Stimulated activated CD8-positive, alpha-beta memory T cell treated with anti-CD3 and anti-CD28 coated beads, Interleukin-4, amount 100 ng/mL, for 1 hour (primary cell): ENCODE measurements at places on chromosomes 6 and 20.
A peak's percentile ranks its signal among the peaks of the same experiment; 100 is the strongest.

- DNase-seq, result peak; percentile 15
These were observed 100.8 kb downstream of the FAM217A start for GRCh38 chr6:3977875-3978711.

DNA sequence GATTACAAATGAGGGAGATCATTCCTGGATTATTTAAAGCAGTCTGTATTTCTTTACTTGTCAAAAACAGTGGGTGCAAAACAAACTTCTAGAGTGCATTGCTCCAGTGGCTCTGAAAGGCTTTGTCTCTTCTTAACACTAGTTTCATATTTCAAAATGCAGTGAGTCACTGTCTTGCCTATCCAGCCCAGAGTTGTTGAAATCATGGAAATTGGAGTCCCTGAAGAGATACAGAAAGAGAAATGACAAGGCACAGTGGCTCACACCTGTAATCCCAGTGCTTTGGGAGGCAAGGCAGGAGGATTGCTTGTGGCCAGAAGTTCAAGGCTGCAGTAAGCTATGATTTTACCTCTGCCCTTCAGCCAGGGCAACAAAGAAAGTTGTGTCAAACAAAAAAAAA, 11.3 kb downstream of the SLC2A12 start:
- no peak for DNase-seq

GRCh38 chr20:40476461-40476860, 212.6 kb downstream of the MAFB start:
- DNase-seq, result no peak

- peak; percentile 21 for DNase-seq
These were observed 1.3 kb downstream of the KPNA5 start for GRCh38 chr6:116682334-116682712.

GRCh38 chr20:46990017-46990595, 95.5 kb downstream of the EYA2 start:
- no peak for DNase-seq

DNA sequence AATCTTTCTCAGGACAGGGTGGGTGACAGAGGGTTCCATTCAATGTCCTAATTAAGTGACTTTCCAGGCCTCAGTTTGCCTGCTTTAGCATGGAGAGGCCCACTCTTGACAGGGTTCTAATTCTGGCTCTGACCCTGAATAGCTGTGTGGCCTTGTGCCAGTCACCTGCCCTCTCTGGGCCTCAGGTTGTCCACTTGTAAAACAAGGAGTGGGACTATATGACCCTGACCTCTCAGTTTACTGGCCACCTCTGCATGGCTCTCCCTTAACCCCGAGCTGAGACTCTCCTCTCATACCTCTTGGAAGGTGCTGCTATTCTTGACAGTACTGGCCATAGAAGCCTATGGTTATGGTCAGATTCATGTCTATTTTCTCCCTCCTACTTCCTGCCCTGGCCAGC, 44.1 kb upstream of the MLN start:
- no peak for DNase-seq

- no peak for DNase-seq
These were observed 13.7 kb upstream of the TMEM244 start for GRCh38 chr6:129874837-129875236.

DNA sequence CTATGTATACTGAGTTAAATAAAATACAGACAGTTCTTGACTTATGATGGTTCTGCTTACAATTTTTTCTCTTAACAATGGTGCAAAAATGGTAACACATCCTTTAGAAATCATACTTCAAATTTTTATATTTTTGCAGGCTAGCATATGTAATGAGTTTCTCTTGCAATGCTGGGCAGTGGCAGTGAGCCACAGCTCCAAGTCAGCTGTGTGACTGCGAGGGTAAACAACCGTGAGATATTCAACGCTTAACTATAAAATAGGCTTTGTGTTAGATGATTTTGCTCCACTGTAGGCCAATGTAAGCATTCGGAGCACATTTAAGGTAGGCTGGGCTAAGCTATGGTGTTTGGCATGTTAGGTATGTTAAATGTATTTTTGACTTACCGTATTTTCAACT, 136.1 kb downstream of the PLCB4 start:
- DNase-seq, result no peak

DNA sequence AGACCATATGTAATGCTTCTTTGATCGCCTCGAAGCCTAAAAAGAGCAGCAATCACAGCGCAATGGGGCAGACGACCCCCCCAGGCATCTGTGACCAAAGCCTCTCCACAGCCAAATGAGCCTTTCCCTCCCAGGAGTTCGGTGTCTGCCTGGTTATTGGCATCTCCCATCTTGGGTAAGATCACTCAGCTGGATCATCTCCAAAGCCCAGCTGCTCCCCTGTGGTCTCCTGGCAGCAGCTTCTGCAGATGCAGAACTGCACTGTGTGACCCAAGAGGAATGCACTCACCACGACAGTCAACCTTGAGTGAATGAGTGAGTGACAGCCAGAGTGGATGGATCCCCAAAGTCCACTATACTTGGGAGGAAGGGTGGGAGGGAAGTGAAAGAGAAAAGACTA, 44.8 kb upstream of the IYD start:
- DNase-seq, result no peak

DNA sequence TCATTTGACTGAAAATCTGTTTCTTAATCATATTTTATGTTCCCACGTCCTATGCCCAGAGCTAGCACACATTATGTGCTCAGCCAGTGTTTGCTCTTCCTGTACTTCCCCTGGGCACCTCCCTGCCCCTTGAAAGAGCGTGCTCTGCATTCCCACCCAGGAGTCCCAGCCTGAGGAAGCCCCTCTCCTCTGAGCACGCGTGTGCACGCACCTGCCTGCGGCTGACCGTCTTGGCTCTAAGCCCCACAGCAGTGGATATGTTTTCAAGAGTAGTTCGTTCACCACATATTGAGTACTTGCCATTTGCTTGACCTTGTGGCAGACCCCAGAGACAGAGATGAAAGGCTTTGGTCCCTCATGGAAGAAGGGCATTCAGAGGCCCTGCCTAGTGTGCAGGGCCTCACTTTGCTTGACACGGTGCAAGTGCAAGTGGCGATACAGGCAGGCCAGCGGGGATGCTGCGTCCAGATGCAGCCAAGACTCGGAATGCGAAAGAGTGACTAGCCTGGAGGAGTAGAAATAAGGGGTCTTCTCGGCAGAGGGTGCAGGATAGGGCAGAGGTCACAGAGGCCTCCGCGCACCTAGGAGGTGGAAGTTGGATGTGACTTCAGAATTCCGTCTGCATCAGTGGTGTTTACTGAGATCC, 14.1 kb downstream of the SYNDIG1 start:
- no peak for DNase-seq

GRCh38 chr6:43171707-43172103, 636 bp downstream of the SRF start:
- DNase-seq, result no peak

DNA sequence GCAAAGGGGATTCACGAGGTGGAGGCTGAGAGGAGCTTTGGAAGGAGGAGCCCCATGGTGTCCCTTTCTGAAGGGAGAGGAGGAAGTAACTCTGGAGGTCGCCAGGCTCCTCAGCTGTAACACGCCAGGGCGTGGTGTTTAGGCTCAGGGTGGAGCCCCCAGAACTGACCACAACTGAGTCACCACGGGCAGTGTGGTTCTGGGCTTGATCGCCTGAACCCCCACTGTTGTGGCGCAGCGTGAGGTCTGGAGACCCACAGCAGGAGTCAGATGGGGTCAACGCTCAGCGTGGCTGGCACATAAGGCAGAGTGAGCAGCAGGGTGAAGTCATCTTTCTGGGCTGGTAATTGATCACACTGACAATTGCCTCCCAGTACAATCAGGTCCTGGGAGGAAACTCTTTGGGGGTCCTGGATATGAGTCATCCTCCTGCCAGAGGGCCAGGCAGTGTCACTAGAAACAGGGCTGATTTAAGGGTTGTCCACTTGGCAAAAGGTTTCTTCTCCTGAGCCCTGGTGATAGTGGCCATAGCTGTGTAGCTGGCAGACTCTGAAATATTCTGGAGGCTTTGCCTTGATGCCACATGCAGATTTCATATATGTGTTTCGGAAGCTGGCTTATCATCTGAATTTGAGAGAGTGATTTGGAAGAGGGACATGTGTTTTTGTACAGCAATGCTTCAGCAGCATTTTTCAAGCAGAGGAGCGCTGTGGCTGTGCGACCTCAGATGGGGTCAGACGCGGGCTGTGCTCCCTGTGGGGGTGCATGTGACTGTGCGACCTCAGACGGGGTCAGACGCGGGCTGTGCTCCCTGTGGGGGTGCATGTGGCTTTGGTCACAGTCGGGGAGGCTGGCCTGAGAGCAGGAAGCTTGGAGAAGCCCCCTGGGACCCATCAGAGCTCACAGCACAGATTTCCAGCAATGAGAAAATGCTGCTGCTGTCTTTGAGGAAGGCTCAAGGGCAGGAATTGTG, 50.0 kb downstream of the SYNJ2 start:
- peak; percentile 15 for DNase-seq

- DNase-seq, result no peak
These were observed 227.9 kb downstream of the PREX1 start for GRCh38 chr20:48599748-48600469.

- DNase-seq, result no peak
These were observed 53.8 kb downstream of the SLC35F1 start for GRCh38 chr6:117960877-117961276.

DNA sequence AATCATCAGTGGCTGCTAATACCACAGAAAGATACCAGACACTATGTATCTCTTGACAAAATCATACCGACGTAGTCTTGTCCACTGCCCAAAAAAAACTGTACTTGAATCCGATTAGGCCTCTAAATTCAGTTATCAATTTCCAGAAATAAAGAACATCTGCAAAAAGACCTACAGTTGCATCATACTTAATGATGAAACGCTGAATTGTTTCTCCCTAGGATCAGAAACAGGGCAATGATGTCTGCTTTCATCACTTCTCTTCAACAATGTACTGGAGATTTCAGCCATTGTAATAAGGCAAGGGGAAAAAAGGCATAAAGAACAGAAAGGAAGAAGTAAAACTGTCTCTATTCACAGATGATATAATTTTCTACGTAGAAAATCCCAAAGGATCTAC, 152.0 kb downstream of the TASP1 start:
- DNase-seq, result no peak

- peak; percentile 9 for DNase-seq
These were observed 302.7 kb upstream of the ZFP64 start for GRCh38 chr20:52494244-52494643.

- DNase-seq, result no peak
These were observed 3.2 kb downstream of the TTBK1 start for GRCh38 chr6:43246301-43247113.

DNA sequence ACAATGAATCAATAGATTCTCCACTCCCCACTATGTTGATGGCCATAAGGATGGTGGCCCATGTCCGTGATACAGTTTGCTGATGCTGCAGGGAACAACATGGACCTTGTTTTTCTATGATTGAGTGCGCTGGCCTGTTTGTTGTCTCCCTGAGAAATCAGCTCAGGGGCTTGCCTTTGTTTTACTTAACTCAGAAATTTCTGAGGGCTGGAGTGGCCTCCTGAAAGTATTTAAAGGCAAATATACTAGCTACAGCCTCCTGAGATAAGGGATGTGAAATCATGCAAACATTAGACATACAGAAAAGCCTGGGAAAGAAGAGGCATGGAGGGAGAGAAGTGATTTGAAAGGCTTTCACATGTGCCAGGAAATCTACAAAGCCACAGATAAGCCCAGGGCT, 170.3 kb upstream of the FLRT3 start:
- no peak for DNase-seq

DNA sequence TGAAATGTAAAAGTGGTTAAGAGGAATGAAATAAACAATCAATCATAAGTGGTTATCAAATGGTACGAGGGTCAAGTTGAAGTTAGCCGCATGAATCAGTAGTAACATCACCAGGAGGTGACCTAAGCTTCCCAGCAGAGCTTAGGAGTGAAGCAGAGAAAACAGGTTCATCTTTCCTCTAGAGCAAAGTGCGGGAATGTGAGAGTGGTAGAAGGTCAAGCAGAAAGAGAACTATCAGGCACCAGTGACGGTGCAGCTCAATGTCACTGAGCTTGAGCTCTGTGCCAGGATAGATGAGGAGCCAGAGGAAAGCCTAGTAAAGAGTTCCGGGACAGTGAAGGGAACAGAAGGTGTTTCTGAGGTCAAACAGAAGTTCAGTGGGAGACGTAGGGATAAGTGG, 20.8 kb upstream of the TNFAIP3 start:
- DNase-seq, result no peak

DNA sequence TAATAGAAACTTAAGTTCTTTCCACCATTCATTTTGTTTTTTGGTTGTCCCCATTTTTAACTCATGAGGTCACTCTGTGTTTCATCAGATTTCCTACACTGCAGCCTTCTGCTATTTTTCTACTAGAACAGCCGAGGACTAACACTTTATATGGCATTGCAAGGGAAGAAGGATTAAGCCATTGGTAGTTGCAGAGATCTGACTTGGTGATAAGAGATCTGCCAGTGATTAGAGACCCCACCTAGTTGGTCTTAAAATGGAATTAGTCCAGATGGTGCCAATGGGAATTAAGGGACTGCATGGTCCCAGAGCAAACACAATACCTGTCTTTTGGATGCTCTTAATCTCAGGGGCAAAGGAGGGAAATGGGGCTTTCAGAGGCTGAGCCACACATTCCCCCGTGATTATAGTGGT, 125.5 kb upstream of the TMEM170B start:
- DNase-seq, result no peak

DNA sequence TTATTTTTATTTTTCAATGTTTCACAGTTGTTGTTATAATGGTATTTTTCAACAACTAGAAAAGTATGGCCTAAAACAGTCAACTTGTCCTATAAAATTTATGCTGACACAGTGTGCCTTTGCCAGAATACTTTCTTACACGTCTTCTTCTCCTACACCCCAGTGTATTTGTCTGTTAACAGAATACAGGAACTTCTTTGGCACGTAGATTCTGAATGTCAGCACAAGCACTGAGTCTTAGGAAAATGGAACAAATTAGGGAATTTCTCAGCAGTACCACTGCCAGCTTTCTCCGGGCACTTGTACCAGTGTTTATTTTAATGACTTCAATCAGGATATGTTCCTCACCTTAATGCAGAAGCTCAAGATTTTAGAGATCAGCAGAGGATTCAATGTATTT, 26.7 kb upstream of the AKIRIN2 start:
- DNase-seq, result no peak

DNA sequence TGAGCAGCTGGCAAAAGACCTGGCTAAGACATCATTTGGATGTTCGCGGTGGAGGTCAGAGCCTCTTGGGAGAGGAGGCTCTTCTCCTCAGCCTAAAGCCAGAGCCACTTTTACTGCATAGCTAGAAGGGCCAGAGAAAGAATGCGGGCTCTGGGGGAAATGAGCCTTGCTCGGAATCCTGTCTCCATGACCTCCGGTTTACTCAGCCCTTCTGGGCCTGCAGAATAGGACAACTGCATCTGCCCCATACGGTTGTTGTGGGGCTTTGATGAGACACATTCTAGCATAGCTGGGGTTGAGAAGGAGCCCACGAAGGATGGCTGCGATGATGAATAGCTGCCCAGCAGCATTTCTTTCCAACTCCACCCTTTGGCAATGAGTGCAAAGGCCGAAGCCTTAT, 115.0 kb upstream of the SLC22A23 start:
- no peak for DNase-seq

DNA sequence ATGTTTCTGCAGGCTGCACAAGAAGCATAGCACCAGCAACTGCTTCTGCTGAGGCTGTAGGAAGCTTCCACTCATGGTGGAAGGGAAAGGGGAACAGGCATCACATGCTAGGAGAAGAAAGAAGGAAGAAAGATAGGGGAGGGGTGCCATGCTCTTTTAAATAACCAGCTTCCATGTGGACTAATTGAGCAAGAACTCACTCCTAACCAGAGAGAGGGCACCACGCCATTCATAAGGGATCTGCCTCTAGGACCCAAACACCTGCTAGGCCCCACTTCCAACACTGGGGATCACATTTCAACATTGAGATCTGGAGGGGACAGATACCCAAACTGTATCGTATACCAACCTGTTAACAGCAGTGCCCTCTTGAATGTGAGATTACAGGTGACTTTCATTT, 46.9 kb upstream of the ARMC2 start:
- DNase-seq, result no peak
